K562 (cell line): ENCODE measurements at places on chromosomes 5 and 9.

- no peak for DNase-seq
Measured at GRCh38 chr5:146001544-146002190, 65.3 kb downstream of the SH3RF2 start.

GRCh38 chr5:172820046-172820767 lies 13.8 kb upstream of the ERGIC1 start:
- no peak for DNase-seq

DNA sequence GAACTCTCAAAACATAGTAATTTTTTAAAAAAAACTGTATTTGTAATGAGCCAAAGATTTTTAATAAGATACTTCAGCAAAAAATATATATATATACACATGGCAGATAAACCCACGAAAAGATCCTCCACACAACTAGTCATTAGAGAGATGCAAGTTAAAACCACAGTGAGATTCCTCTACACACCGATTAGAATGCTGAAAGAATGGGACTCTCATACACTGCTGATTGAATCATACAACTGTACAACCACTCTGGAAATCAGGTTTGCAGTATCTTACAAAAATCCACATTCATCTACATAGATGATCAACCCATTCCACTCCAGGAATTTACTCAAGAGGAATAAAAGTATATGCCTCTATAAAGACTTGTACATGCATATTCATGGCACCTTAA lies 43.7 kb downstream of the RASEF start:
- DNase-seq = no peak

GRCh38 chr9:133540698-133541025 lies 6.2 kb downstream of the ADAMTSL2 start:
- DNase-seq = peak; percentile 32

DNA sequence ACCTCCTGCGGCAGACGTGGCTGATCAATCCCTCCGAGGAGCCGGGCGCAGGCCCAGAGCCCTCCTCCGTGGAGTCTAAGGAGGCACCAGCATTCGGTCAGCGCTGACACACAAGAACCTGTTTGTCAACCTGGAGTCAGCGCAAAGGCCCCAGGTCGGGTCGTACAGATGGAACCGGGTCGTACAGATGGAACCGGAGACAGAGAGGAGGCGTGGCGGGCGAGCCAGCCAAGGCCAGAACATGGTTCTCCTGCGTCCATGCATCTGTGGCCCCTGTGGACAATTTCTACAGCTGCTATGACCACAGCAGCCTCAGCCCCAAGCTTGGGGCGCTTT lies 125.1 kb upstream of the SARDH start:
- no peak for DNase-seq

DNA sequence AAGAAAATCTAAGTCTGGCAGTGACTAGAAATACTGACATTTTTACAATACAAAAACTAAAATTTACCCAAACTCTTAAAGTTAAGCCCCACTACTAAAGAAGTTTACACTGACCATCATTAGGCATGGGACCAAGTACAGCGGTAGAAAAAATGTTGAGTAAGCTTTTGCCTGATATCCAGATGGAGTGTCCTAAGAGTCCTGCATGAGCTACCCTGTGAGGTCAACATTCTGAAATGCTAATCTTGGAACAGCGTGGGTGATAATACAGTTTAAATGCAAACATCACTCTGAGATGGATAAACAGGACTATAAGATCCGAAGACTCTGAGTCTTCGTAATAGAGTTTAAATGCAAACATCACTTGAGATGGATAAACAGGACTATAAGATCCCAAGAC lies 189.7 kb downstream of the DCP2 start:
- DNase-seq = no peak

GRCh38 chr5:31091501-31091900 lies 102.0 kb upstream of the CDH6 start:
- no peak for DNase-seq

DNA sequence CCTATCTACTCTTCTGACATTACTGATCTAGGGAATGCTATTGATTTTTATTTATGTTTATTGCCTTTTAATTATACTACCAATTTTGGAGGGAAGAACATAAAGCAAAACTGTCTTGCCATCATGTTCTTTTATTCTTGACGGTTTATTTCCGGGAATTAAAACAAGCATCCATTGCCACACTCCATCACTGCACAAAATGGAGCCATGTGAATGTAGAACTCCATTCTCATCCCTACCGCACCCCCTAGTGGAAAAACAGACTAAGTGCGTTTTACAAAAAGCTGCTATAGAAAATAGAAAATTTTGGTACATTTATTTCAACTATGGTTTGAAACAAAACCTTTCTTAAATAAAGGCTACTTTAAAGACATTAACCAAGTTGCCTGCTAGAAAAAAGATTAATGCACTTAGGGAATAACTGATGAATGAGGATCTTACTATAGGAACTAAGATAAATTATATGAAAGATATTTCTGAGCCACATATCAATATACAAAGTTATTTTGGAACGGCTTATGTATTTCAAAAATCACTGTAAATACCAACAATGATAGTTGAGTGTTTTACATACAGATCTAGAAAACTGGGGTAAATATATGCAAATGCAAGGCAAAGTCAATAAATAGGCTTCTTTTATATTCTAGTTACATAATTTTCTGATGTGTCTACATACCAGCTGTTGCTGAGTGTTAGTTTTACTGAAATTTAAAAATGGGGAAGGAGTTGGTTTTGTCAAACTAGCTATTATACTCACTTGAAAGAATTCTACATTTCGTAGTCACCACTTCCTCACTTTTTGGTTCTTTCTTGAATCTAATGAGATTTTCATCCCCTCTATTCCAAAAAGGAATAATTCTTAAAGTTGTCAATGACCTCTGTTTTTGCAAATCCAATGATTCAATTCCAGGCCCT lies 26.5 kb downstream of the OXCT1 start:
- peak; percentile 31 for DNase-seq

DNA sequence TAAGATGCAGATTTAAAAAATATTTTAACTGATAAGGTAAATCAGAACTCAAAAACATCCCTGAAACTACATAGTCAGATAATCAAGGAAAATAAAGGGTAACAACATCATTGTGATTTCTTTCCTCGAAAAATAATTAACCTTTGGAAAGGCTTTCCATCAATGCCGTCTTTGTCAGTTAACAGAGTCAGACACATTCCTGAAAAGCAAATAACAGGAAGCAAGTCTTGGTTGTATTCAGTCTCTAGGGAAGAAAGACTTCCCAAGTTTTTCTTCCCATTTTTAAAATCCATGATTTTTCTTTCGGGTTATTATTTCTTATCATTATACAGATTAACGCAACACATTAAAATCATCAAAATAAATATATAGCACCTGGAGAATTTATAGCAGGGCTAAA lies 256.4 kb upstream of the CDH6 start:
- DNase-seq = no peak

GRCh38 chr5:21931116-21931515 lies 922.0 kb downstream of the CDH12 start:
- DNase-seq = no peak

DNA sequence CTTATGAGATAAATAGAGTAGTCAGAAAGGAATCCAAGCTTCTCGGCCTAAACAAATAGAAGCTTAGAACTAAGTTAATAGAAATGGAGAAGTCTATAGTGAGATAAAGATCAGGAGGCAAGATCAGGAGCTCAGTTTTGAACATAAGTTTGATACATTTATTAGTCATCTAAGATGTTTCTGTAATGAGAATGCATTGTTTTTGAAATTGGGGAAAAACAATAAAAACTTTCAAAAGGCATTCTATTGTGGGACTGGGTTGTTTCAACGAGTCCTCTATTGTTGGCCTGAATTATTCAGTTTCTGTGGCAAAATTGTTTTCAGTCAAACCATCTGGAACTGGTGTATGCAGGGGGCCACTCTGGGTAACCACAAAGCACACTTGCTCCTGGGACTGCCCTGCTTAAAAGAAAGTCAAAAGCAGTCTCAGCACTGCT lies 181.0 kb upstream of the CLINT1 start:
- no peak for DNase-seq

GRCh38 chr5:136080113-136080482 lies 51.3 kb downstream of the TGFBI start:
- DNase-seq = no peak

DNA sequence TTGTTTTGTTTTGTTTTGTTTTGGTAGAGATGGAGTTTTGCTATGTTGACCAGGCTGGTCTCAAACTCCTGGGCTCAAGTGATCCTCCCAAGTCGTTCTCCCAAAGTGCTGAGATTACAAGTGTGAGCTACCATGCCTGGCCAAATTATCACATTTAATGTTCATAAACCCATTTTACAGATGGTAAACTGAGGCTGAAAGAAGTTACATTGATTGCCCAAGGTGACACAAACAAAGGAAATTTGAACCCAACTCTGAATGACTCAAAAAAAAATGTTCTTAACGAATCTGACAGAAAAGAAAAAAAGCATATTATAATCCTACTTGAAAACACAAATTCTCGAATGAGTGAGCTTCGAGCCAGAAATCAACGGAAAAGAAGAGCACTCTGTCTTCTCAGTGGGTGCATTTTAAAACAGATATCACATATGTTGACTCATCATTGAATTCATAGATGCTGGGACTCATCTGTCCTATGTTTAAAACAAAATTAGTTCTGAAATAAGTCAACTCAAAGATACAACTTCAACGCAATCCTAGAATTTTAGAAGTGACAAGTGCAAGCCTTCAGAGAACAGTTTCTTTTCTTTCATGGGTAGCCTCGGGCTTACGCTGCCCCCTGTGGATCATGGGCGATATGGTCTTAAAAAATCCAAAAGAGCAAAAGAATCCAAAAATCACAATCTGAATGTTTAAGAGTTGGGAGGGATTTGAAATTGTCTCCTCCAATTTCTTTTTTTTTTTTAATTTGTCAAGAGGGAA lies 28.4 kb downstream of the TIMD4 start:
- DNase-seq = peak; percentile 10

DNA sequence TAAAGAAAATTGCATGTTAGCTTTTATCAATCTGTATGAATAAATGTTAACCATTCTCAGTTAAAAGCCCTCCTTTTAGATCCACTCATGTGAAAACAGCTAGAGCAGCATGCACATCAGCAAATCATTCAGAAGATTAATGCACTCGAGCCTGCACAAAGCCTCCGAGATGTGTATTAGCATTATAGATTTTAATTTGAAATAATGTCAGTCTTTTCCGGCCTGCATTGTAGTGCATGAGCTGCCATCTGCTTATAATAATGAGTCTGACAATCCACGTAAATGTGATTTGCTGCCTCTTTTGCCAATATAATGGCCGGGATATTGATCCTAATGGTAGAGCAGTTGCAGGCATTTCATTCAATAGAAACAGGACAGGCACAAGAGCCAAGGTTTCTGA lies 585.1 kb downstream of the IRX1 start:
- no peak for DNase-seq

DNA sequence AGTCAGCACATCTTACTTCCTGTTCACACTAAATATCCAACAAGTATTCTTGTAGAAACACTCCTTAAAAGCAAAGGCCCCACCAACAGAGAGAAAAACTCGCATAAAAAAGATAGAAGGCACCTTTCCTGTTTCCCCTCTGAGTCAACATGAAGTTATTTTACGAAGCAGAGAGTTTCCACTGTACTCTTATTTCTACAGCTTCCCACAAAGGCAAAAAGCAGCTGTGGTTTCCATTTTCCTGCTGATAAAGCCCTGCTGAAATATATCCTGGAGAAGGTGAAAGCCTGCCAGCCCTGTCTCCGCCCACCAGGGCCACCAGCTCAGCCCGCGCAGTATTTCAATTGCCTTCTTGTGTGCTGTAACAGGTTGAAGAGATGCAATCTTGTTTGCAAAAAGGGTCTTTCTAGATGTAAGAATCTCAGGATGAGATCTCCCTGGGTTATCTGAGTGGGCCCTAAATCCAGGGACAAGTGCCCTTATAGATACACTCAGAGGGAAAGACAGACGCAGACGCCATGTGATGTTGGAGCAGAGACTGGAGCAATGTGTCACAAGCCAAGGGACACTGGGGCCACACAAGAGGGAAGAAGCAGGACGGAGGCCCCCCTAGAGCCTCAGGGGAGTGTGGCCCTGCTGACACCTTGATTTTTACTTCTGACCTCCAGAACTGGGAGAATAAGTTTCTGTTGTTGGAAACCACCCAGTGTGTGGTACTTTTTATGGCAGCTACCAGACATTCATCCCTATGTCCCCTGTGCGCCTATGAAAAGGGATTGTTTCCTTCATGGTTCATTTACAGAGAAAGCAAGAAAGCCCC lies 19.9 kb downstream of the SEMA4D start:
- no peak for DNase-seq

DNA sequence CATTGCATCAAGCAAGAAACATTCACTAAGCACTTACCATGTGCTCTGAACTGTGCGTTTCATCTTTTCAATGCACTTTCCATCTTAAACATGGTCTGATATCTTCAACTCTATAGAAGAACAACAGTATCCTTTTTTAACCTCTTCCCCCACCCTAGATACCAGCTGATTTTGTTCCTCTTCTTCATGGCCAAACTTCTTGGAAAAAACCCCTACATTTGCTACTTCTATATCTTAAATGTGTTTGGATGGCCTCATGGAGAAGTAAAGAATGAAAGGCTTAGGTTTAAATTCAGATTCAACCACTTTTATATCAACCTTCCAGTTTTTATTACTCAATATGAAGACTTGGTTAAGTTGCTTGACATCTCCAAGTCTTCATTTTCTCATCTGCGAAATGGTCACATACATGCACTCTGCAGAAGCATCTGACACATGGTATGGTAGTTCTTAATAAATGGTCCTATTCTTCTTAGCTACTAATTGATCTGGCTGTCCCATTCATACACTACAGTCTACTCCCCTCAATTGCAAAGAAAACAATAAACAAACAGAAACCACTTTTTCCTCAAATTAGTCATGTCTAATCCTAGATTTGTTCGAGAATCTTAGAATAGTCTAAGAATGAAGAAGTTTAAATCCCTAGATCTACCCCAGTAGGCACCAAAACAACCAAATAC lies 59.4 kb downstream of the FYB1 start:
- no peak for DNase-seq

- DNase-seq = no peak
Measured at GRCh38 chr5:153594785-153595184, 104.3 kb downstream of the GRIA1 start.

DNA sequence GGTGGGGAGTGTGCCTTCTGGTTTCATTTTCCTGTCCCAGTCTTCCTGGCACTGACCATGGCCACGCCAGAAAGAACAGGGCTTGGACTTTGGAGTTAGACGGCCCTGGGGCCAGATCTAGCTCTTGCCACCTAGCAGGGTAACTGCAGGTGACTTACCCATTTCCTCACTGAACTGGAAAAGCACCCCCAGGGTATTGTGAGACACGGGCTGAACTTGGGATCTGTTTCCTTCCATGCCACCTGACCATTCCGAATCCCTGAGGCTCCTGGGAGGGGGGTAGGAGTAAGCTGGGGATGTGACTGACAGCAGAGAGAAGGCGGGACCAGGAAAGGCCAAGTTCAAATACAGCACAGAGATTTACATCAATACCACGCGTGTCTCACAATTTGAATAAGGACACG lies 9.4 kb downstream of the HNRNPAB start:
- no peak for DNase-seq

- DNase-seq = no peak
Measured at GRCh38 chr5:142621227-142621626, 64.7 kb downstream of the FGF1 start.

GRCh38 chr5:154385236-154385512 lies 60.6 kb upstream of the SAP30L start:
- DNase-seq = no peak
